ENCODE measurements at places on chromosomes 12 and 14.

GRCh38 chr12:75289753-75290152 is 40.4 kb downstream of the CAPS2 start:
- DNase-seq: no peak

- DNase-seq: no peak
Measured at GRCh38 chr14:93301821-93302447, 30.9 kb downstream of the BTBD7 start.

GRCh38 chr12:40164034-40164433 is 58.2 kb upstream of the SLC2A13 start:
- no peak for DNase-seq

DNA sequence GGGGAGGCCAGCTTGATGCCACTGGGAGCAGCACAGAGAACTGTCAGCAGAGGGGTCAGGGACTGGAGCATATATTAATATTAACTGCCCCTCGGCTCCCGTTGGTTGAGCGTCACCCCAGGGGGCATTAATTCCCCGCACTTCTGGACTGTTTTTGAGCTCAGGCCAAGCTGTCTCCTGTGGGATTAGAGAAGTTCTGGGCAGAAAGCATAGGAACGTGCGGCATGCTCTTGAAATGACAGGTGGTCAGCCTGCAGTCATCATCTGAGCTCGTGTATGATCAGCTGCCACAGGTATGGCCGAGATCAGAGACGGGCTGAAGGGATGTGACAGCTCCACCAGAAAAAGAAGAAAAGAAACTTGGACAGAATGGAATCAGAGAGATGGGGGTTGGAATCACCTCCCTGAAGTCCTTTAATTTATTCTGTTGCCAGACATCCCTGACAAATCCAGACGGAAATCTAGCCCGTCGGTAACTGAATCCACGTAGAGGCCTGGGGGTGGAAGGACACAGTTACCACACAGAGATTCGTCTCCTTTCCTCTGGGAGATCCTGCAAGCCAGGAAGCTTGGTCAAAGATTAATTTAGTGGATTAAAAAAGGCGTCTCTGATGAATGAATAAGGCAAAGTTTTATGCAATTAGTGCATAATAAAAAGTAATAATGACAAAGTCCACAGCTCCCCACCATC is 23.6 kb downstream of the NR1H4 start:
- DNase-seq: no peak

GRCh38 chr14:103250874-103251273 is 83.2 kb upstream of the EIF5 start:
- no peak for DNase-seq

DNA sequence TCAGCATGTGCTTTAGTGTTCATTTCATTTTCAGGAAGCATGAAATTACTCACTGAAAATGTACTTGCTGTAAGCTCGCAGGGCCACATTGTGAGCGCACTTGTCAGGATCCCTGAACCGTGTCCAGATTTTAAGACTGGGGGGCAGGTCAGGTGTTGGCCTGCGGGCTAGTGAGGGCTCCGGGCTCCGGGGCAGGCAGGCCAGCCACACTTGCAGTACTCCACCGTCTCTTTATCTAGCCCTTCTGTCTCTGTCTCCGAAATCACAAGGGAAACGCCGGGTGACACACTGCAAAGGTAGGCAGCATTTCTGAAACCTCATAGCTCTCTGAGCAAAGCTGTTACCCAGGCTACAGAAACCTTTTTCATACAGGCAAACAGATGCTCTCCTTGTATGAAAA is 98.7 kb downstream of the EML1 start:
- no peak for DNase-seq

DNA sequence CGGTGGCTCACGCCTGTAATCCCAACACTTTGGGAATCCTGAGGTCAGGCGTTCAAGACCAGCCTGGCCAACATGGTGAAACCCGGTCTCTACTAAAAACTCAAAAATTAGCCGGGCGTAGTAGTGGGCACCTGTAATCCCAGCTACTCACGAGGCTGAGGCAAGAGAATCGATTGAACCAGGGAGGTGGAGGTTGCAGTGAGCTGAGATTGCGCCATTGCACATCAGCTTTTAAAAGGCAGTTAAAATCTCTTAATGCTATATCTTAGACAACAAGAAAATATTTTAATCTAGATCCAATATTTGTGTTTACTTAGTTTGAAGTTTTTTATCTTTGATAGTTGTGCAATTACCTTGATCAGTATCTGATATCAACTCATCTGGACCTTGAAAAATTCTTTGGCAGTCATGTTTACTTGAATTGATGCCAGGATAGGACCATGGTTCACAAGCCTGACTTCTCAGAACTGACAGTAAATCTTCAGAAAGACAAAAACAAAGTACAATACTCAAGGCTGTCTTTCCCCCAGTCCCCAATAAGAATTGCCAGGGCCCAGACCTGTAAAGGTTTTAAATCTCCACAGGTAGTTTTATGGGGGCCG is 135.0 kb upstream of the AEBP2 start:
- no peak for DNase-seq

DNA sequence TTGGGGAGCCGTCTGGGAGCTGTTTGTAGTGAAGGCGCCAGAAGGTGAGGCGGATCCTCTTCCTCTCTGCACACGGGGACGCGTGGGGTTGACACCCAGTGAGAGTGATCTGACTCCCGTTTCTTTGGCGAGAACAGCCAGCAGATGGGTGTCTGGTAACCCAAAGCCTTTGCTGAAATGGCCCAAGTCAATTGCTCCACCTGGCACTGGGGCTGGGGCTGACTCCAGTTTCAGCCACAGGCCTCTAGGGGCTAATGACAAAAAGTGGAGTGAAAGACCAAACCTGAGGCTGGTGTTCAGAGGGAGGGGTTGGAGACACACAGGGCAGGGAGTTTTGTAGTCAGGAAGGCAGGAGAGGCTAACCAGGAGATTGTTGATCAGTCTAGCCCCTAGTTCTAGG is 87.0 kb downstream of the FRMD6 start:
- DNase-seq: no peak

GRCh38 chr12:113461666-113462065 is 10.0 kb downstream of the LHX5 start:
- DNase-seq: no peak

DNA sequence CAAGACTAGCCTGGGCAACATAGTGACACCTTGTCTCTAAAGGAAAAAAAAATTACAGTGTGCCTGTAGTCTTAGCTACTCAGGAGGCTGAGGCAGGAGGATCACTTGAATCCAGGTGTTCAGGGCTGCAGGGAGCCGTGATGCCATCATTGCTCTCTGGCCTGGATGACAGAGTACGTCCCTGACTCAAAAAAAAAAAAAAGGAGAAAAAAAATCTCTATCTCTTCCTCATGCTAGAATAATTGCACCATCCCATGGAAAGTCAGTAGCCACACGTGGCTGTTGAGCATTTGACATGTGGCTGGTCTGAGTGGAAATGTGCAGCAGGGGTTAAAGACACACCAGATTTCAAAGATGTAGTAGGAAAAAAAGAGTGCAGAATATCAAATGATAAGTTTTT is 3.8 kb downstream of the RILPL1 start:
- no peak for DNase-seq

GRCh38 chr14:69246331-69246730 is 13.6 kb upstream of the GALNT16 start:
- DNase-seq: no peak

GRCh38 chr12:120481022-120481767 is 11.6 kb upstream of the SRSF9 start:
- no peak for DNase-seq

DNA sequence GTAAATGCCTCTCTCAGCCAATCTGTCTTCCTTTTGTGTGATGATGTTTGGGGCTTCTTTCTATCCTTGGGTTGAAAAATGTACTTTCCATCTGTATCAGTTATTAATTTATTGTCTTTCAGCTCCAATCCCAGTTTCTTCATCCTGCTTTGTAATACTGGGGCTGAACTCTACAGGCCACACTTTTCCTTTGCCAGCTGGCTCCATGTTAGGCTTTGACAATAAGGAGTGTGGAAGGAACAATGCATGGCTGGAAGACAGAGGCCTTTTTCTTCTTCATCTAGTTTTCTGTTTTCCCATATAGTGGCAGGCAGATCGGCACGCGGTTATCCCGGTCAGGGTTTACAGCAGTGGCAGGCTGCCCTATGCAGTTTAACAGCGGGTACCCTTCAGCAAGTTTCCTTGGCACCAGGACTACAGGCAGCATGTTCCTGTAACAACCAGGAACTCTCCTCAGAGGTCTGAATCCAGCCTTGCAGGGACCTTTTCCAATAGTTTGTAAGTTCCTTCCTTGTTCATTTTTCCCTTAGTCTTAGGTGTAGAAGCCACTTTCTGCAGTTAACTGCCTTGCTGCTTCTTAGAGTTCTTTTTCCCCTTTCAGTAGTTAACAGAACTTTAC is 38.5 kb upstream of the CRACR2A start:
- no peak for DNase-seq

GRCh38 chr14:75697386-75697785 is 36.3 kb downstream of the TTLL5 start:
- no peak for DNase-seq

GRCh38 chr14:88559852-88560251 is 3.0 kb upstream of the ZC3H14 start:
- DNase-seq: no peak

Data from stimulated activated CD8-positive, alpha-beta memory T cell treated with anti-CD3 and anti-CD28 coated beads, Interleukin-12 subunit alpha, Interleukin-12 subunit beta, amount 100 ng/mL, for 1 hour (primary cell).